NAMALWA (cell line): ENCODE measurements at places on chromosomes 2 and 18.

DNA sequence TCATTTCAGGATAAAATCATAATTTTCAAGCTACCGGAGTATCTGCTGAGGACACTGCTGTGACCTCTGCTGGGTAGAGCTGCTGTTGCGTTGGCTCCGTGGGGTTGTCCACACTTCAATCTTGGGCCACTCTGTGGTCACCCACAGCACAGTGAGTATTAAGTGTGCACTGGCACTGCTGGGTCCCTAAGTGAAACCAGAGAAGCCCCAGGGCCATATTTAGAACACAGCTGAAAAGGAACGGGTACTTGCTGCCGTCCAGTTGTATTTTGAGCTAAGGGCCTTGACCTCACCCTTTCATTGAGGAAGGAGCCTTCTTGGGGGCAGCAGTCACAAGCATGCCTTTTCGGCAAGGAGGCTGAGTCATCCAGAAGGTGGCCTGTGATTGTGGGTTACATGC lies 10.1 kb downstream of the SLC9A4 start:
- no peak for DNase-seq

- no peak for DNase-seq
These were observed 137.7 kb upstream of the PKDCC start for GRCh38 chr2:41910126-41910525.

- no peak for DNase-seq
These were observed 148.0 kb downstream of the UBR3 start for GRCh38 chr2:169975221-169975620.

GRCh38 chr2:128777196-128778035 lies 458.7 kb upstream of the HS6ST1 start:
- no peak for DNase-seq

DNA sequence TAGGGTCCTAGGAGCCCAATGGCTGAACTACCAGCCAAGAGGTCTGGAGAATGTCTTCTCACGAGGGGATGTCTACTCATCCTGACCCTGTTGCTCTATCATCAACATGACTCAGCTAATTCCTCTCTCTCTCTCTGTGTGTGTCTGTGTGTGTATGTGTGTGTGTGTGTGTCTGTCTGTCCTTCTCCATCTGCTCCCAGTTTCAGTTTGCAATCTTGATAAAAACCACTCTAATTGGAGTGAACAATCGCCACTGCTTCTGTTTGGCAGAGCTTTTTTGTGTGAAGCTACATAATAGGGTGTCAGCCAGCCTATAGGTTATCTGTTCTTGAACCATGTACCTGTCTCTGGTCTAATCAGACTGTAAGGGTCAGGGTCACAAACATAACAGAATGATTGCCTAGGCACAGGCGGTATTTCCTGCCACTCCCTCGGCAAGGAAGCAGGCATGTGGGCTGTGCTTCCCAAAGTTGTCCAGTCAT lies 219.8 kb downstream of the SH3BP4 start:
- no peak for DNase-seq
